BE2C (cell line): ENCODE measurements at places on chromosomes 6 and 20.

GRCh38 chr20:5069141-5069806 is 50.5 kb downstream of the PCNA start:
- DNase-seq = no peak

DNA sequence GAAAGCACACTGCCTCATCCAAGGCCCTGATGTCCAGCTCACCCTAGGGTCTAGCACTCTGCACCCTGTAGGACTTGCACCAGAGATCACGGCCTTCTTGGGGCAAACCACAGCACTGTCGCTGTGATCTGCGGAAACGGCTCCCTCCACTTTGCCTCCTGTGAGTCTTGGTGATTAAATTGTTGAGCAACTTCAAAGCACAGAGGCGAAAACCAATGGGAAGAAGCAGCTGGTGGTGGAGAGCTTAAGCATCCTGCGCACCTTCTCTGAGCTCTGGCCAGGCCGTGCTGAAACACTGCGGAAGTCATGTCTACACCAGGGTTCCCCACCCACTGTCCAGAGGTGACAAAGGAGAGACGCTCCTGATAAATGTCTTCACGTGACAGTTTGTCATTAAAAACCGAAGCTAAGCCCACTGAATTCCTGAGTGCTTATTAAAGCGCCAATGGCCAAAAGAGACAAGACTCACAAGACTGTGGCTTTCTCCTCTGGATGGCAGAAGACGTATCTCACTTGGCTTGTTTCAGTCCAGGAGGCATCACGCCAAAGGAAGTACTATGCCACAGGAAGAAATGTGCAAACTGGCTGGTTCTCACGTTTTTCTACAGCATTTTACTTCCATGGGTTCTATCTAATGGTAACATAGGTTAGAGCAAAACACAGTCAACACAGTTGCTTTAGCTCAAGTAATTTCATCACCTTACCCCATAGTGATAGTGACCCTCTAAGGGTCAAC is 3.1 kb downstream of the RAMACL start:
- DNase-seq = no peak

- DNase-seq = no peak
These were observed 106.3 kb downstream of the TBC1D7 start for GRCh38 chr6:13222048-13222447.

DNA sequence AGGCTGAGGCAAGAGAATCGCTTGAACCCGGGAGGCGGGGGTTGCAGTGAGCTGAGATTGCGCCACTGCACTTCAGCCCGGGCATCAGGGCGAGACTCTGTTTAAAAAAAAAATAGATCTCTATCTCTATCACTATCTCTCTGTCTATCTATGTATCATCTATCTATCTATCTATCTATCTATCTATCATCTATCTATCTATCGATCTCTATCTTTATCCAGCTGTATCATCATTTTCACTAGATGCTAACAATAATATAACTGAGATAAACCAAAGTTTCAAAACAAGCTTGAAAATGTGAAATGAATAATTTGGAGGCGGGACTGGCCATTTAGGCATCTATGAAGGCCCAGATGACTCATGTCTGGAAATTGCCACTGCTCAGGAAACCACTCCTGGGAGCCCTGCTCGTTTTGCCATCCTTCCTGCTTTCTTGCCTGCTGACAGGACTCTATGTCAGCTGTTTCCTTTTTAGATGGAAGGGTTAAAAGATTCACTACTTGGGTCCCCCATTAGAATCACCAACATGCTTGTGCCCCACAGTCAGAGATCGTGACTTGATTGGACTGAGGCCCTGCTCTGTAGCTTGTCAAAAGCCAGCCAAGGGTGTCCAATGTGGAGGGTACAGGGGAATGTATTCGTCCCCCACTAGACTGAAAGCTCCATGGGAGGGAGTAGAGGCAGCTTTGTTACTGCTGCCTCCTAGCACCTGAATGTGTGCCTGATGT is 61.7 kb downstream of the UTRN start:
- DNase-seq = no peak

DNA sequence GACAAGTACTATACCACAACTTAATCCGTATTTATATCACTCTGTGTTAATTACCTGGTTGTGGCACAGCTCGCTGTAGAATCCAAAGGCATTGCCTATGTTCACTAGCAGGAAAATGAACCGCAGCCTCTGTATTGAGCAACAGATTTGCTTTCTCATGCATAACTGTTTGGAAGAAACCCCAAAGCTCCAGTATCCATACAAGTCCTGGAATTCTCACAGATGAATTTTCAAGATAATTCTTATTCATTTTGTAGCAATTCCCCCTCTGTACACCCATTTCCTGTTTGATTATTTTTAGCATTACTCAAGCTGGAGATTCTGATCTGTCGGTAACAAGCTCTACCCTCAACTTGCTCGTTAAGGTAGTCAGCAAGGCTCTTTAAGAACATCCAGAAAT is 63.5 kb downstream of the STMND1 start:
- no peak for DNase-seq
